ENCODE measurements at places on chromosomes 3 and 15. TPM values are rescaled to one million over a fixed set of nuclear protein-coding genes. Genes with fewer than 3 reads are reported as not detected.

DNA sequence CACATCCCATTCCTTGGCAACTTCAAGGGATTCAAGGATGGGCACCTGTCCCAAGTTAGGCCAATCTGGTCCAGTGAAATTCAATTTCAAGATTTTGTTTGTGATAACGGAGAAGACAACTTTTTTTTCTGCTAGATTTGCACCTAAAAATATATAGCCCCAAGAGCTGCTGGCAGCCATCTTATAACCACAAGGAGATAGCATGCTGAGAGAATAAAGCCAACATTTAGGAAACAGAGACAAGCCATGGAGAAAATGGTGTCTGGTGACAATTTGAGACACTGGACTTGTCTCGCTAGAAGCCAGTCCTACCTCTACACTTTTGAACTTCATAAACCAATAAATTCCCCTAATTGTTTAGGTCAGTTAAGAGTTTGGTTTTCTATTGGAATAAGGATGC, 5.4 kb downstream of the PARL start:
- DNase-seq = no peak

DNA sequence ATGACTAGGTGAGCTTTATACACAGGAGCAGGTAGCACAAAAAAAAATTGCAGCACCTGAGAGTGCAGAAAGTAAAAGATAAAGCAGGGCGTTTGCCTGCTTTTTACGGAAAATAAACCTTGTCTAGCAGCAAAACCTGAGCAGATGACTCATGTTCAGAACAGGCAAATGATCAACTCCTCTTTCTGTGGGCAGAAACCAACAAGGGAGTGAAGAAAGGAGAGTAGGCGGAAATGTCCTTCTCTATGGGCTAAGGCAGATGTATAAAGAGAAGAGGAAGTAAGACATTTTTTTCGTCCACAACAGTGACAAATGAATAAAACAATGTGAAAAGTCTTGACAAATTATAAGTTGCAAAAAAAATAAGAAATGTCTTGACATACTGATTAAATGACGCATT, 24.5 kb upstream of the GMNC start:
- no peak for DNase-seq

- DNase-seq = no peak
Observed at GRCh38 chr3:108301695-108302404, 5.5 kb downstream of the HHLA2 start.

DNA sequence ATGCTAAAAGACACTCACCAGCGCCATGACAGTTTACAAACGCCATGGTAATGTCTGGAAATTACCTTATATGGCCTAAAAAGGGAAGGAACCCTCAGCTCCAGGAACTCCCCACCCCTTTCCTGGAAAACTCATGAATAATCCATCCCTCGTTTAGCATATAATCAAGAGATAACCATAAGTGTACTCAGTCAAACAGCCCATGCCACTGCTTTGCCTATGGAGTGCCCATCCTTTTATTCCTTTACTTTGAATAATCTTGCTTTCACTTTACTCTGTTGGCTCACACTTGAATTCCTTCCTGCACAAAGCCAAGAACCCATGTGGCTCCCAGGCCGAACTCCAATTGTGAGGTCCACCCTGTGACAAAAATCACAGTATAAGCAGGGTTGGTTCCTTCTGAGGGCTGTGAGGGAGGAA, 19.1 kb upstream of the FSTL1 start:
- DNase-seq = no peak

The H1-8 gene
- not detected for total RNA-seq

All from thoracic aorta (tissue), 2 donors.